Heart right ventricle (tissue), 16 donors: ENCODE measurements at places on chromosomes 2 and 18. TPM values are rescaled to one million over a fixed set of nuclear protein-coding genes. Genes with fewer than 3 reads are reported as not detected.

GRCh38 chr2:26855466-26855865 lies 7.5 kb downstream of the DPYSL5 start:
- no peaks in the 10 kb centered on the region for H3K36me3 ChIP-seq
- H3K27ac ChIP-seq, result no peak overlapping the region
- H3K4me3 ChIP-seq, result no peak overlapping the region

- H3K4me1 ChIP-seq, result no peaks in the 10 kb centered on the region
- H3K27ac ChIP-seq, result no peak overlapping the region
- no peaks in the 10 kb centered on the region for H3K27me3 ChIP-seq
- no peaks in the 10 kb centered on the region for H3K36me3 ChIP-seq
- no peak for DNase-seq
- H3K4me3 ChIP-seq, result no peak overlapping the region
Observed at GRCh38 chr18:43952398-43952797, 675.1 kb upstream of the SYT4 start.

- DNase-seq, result no peak
- no peak overlapping the region for H3K4me3 ChIP-seq
- H3K36me3 ChIP-seq, result no peaks in the 10 kb centered on the region
Observed at GRCh38 chr2:53437371-53437770, 330.2 kb upstream of the CHAC2 start.

GRCh38 chr18:62925031-62925688 lies 209.8 kb downstream of the PHLPP1 start:
- no peak for DNase-seq
- no peak overlapping the region for H3K27ac ChIP-seq
- no peaks in the 10 kb centered on the region for H3K4me1 ChIP-seq
- peaks cover 26% of the 10 kb centered on the region for H3K36me3 ChIP-seq

DNA sequence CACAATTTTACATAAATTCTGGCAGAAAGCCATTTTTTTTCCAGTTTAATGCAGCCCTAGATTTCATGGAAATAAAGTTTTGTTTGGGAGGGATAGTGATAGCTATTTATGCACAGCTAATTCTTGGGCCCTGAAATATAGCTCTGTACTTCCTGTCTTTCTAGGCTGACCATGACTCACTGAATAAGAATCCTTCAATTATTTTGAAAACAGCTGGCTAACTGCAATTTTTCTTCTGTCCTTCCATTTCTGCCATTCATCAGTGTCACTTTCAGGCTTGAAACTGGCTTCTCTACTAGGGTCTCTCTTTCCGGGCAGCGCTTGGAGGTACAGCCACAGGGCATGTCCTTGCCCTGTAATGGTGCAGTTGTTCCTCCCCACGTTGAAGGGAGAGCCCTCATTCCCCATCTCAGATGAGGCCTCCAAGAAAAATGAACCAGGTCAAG lies 97.1 kb upstream of the TMEM178A start:
- no peak for DNase-seq
- H3K27ac ChIP-seq, result no peak overlapping the region
- no peaks in the 10 kb centered on the region for H3K27me3 ChIP-seq

The GKN2 gene
- total RNA-seq, result not detected
